Neural progenitor cell (in vitro differentiated cells): ENCODE measurements at places on chromosomes 5 and 9. TPM values are rescaled to one million over a fixed set of nuclear protein-coding genes. Genes with fewer than 3 reads are reported as not detected.

The IFNB1 gene
- total RNA-seq: not detected in 2 replicates

DNA sequence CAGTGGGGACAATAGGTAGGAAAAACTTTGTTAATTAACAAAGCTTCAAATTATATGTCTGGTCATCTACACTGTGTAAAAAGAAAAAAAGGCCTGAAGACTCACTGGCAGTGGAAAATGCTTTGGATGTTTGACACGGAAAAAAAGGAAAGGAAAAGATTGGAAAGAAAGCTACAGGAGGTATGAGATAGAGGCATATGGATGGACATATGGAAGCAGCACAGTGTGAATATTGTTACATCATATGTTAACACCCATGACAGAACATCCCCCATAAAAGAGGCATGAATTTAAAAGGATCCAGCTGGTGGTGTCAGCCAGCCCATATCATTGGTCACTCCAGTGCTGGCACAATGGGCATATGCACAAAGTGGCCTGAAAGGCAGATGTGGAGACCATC is 19.0 kb upstream of the ADAMTS19 start:
- DNase-seq: no peak

DNA sequence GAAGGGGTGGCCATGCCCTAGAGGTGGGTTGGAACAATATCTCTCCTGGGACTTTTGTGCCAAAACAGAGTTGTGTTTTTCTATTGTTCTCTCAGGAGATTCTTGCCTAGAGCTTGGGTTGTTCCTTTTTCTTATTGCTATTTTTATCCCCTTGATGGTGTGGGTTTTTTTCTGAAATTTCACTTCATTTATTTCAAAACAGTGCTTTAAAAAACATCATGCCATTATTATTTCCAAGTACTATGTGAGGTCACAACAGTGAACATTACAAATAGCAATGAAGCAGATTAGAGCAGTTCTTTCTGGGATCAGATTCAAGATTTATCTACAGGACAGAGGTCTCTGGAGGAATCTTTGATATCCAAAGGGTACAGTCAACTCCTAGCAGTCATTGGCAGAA is 76.6 kb downstream of the ACTBL2 start:
- no peak for DNase-seq

DNA sequence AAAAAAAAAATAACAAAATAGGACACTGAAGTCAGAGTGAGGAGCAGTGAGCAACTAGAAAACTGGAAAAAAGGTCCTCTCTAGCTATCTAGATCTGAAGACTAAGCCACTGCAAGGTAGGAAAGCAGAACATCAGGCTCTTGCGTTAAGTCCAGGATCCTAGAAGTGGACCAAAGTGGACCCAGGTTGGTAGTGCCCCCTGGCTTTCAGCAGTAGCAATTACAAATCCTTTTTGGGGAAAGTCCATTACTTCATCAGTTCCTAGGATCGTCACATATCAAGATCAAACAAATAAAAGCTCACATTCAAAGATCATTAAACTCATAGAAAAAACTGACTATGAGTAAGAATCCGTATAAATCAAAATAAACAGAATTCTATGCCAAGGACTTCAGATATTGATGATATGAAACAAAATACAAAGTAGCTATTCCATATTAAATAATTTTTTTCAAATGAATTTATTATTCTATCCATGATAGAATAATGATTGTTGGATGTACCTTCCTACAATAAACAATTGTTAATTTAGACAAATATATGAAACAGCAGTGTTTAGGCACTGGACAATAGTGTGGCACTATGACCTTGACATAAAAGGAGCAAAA is 6.5 kb upstream of the RICTOR start:
- DNase-seq: peak; percentile 63
